NCI-H510A treated with DMSO at 0.1 percent for 48 hours (cell line): ENCODE measurements at places on chromosomes 6 and 20.
A peak's percentile ranks its signal among the peaks of the same experiment; 100 is the strongest.

GRCh38 chr20:59421920-59422637, 121.7 kb downstream of the EDN3 start:
- no peak for DNase-seq

- DNase-seq: no peak
These were observed 168.7 kb downstream of the BTBD3 start for GRCh38 chr20:12086359-12086758.

DNA sequence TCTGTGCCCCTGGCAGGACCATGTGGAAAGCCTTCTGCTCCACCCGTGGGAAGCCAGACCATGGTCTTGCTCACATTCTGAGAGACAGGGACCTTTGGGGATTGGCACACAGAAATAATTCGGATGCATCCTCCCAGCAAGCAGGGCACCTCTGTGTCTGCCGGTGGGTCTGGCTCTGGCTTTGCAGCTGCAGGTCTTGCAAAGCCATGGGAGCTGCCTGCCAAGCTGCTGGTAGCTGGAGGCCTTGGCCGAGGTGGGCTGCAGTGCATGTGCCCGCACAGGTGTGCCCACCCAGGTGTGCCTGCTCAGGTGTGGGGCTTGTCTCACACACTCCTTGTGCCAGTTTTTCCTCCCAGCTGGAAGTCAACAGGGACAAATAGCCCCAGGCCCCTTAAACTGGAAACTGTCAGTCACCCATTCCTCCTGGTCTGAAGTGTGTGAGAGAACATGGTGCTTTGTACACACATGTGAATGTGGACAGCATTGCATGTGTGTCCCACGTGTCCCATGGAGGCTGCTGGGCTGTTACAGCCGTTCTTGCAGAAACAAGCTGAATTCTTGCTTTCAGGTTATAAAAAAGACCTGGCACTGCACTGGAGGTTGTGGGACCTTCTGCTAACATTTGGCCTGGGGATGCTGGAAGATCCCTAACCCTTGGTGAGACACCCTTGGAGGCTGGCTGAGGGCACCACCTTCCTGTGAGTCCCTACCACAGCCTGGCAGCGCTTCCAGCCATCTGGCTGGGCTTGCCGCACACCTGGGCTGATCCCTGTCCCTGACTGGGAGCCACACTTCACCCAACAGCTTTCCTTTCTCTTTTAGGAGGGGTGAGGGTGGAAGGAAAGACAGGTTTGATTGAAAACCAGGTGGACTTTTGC, 54.9 kb upstream of the SMOC2 start:
- DNase-seq: peak; percentile 15

- no peak for DNase-seq
These were observed 139.7 kb upstream of the FLRT3 start for GRCh38 chr20:14477125-14477524.

GRCh38 chr6:93567164-93567563, 147.8 kb upstream of the EPHA7 start:
- no peak for DNase-seq

- DNase-seq: no peak
These were observed 242.5 kb downstream of the ERMARD start for GRCh38 chr6:169993861-169994481.

- no peak for DNase-seq
These were observed 427.2 kb upstream of the AGPAT4 start for GRCh38 chr6:161701056-161701455.

DNA sequence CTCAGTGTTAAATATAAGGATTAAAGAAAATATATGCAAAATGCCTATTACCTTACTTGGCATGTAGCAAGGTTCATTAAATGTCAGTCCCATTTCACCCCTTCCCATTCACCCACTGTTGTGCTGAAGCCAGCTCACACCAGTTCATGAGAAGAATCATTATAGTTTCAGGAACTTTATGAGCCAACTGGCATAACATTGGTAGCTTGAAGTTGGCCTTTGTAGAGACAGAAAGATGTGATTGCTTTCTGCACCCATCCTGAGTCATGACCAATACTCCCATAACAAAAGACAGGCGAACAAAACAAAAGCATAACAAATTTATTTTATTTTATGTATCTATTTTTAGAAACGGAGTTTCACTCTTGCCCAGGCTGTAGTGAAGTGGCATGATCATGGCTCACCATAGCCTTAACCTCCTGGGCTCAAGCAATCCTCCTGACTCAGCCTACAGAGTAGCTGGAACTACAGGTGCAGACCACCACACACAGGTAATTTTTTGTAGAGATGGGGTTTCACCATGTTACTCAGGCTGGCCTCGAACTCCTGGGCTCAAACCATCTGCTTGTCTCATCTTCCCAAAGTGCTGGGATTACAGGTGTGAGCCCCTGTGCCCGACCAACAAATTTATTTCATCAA, 17.6 kb upstream of the IER3 start:
- DNase-seq: no peak

GRCh38 chr20:37729909-37730308, 36.1 kb downstream of the CTNNBL1 start:
- no peak for DNase-seq

DNA sequence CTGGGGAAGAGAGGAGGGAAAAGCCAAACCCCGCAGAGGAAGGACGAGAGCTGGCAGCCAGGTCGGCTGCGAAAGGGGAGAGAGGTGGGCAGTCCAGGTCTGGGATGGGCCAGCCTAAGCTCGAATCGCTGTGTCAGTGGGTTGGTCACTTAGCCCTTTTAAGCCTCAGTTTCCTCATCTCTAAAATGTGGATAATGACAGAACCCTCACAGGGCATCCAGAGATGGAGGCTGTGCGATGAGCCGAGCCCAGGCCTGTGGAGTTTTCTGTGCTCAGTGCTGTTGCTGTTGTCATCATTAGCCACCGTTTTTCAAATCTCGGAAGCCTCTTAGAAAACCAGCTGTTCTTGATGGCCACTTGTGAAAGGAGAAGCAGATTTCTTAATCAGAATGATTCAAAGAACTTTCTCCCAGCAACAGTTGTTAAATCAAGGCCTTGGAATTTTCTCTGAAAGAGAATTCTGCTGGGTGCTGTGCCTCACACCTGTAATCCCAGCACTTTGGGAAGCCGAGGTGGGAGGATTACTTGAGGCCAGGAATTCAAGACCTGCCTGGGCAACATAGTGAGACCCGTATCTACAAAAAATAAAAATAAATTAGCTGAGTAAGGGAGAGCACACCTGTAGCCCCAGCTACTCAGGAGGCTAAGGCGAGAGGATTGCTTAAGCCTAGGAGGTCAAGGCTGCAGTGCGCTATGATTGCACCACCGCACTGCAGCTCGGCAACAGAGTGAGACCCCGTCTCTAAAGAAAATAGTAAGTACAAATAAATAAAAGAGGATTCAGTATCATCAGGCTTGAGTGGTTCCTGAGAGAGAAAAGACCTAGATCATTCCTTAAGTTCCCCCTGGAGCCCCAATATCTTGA, 46.3 kb upstream of the ENTPD6 start:
- no peak for DNase-seq

DNA sequence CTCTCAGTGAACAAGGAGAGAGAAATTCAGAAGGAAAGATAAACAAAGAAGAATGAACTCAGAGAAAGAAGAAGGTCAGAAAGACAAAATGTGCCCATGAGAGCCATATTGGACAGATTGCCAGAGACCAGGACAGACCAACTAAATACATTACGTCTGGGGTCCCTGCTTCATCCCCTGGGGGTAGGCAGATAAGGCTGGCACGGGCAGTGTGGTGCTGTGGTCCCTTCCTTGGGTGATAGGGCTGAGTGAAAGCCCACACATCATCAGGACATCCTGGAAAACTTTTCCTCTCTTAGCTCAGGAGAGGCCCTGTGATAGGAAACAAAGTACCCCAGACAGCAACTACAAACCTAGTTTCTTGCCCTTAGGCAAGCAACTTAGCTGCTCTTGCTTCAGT, 13.2 kb upstream of the ARMC12 start:
- DNase-seq: no peak

- DNase-seq: peak; percentile 32
These were observed 487.3 kb upstream of the JARID2 start for GRCh38 chr6:14758421-14759081.

DNA sequence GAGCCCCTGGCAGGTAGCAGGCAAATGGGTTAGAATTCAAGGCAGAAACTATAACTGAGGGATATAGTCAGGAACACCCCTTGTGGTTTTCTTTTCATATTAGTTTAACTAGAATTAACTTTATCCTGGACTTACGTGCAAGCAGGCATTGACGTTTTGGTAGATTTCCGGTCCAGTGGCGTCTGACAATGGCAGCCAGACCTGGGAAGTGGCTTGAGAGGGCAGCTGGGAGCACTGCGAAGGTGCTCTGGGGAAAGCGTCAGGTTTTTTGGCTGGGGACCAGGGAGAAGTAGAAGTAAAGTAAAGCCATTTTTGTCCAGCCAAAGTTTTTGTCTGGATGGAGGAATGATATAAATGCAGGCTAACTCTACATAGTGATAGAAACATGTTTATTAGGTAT, 8.4 kb upstream of the ACSS1 start:
- peak; percentile 71 for DNase-seq

DNA sequence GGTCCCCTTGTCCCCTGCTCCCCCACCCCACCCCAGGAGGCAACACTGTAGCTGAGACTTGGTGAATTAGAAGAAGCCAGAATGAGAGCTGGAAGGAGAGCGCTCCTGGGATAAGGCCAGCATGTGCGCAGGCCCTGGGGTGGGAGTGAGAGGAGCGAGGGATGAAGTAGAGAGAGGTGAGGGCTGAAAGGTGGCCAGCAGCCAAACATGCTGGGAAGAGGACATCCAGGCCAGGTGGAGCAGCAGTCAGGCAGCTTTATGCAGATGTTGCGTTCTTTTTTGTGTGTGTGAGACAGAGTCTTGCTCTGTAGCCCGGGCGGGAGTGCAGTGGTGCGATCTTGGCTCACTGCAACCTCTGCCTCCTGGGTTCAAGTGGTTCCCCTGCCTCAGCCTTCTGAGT, 2.2 kb upstream of the BPIFB1 start:
- no peak for DNase-seq

- DNase-seq: peak; percentile 77
These were observed 89.6 kb upstream of the NHSL1 start for GRCh38 chr6:138588805-138589434.

GRCh38 chr6:29490552-29490951, 2.8 kb upstream of the MAS1L start:
- DNase-seq: no peak

DNA sequence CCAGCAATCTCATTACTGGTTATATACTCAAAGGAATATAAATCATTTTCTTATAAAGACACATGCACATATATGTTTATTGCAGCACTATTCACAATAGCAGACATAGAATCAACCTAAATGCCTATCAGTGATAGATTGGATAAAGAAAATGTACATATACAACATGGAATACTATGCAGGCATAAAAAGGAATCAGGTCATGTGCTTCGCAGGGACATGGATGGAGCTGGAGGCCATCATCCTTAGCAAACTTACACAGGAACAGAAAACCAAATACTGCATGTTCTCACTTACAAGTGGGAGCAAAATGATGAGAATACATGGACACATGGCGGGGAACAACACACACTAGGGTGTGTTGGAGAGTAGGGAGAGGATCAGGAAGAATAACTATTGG, 58.1 kb upstream of the FBXO30 start:
- DNase-seq: no peak

DNA sequence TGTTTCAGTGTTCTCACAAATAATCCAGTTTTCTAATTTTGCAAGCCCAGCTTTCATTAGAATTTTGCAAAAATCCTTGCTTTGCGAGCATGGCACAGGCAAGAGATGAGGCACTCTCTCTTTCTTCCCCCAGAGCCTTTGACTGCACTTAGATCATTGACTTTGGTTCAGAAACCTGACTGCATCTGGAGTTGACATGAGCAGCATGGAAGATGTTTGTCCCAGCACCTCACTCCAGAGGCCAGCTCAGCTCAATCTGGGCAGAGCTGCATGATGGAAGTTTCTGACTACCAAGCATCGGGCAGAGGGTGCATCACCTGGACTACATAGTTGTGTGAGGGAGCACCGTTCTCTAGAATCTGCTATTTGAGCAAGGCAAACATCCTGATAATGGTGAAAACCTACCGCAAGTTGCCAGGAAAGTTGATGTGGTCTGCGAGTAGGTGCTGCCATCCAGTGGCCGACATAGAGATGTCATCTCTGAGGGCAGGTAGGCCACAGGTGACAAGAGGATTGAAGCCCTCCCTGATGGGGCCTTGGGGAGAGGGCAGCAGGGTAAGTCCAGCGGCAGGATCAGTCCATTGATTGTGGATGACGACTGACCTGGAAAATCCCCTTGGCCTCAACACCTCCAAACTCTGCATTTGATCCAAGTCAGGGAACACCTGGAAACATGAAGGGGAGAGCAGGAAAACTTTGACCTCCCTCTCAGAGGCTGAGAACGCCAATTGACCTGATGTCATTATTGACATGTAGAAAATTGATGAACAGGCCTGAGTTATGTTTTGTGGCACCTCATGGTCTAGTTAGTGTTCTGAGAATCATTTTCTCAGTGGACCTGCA, 3.8 kb upstream of the LPA start:
- DNase-seq: no peak

DNA sequence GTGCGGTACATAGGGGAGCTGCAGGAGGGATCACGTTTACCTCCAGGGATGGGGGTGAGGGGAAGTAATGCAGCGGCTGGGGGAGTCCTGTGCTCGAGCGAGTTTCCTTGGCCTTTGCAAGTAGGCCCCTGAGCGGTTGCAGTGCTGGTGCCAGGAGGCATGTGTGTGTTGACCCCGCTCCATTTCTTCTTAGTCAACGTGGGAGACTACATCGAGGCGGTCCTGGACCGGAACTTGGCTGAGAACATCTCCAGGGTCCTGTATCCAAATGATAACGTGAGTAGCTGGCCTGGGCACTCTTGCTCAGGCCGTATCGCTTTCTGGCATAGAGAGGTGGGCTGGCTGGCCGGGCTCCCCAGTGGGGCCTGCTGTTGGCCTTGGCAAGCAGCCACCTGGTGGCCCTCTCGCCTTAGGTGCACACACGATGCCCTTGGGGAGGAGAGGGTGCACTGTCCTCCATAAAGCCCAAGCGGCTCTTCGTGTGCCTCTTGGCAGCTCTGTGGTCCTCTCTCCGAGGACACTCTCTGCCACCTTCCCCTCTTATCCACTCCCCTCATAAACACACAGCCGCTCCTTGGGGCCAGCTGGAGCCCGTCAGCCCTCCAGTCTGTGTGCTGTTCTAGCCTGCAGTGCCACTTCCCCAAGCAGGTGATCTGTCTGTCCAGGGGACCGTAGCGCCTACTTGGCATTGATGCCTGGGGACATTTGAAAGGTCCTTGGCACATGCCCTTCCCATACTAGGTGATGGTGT, 29.3 kb downstream of the PYGB start:
- no peak for DNase-seq

GRCh38 chr6:23177806-23178205, 608.4 kb downstream of the HDGFL1 start:
- no peak for DNase-seq
